ENCODE measurements at places on chromosomes 6 and 20.

DNA sequence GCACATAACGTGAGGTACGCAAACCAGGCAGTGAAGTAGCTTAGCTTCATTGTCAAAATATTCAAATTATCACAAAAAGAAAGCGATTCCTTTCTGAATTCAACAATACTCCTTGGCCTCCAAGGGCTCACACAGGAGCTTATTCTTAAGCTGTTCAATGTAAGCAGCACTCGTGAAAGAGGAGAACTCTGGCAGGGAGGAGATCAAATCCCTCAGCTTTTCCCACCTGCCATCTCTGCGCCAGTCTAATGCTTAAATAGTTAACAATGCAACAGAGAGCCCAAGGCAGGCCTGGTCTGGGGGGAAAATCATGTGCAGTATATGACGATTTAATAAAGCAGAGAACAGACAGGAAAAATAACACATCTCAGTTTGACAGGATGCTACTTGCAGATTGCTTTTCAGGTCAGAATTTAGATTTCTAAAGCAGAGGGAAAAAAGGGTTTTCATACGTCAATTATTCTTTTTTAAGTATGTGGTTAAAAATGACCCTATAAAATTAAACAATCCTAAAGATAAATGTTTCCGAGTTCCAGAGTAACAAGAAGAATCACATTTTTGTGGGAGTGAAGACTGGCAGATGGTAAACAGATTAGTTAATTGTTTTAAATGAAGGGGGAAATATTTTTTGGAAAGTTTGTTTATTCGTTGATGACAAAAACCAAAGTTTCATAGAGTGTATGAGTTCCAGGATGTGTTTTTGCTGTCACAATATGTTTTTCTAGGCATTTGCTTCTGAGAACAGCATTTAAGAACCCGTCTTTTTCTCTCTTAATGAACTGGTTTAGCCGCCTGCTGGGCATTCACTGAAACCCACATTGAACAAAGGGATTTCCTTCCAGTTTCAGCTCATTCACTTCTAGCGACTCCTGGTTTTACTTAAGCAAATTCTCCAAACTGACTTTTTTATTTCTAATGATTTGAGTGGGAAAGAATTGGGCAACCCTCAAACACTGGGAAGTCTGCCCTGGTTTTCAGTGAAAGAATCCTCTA lies 45.9 kb downstream of the PLAGL1 start:
- no peak for DNase-seq

- DNase-seq = peak; percentile 95
Observed at GRCh38 chr6:41675176-41675775, 37.0 kb downstream of the MDFI start.

GRCh38 chr6:79922018-79922417 lies 25.3 kb downstream of the ELOVL4 start:
- no peak for DNase-seq

GRCh38 chr6:159104163-159104925 lies 59.6 kb upstream of the TAGAP start:
- DNase-seq = peak; percentile 47

- DNase-seq = no peak
Observed at GRCh38 chr20:42740226-42740870, 449.4 kb downstream of the PTPRT start.

DNA sequence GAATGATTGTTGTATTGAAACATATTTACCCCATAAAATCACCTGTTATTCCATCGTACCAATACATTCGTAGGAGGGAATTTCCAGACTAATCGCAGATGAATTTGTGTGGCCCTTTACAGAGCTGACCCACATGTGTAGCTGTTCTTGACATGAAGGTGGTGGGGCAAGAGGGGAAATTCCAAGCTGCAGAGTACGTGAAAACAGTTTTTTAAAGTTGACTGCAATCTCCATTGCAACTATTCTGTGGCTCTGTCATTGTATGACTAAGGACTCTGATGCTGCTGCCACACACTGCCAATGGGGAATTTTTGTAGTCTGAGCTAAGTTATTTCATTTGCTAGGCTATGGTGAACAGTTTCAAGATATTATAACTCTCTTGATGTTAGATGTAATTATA lies 46.4 kb upstream of the ADTRP start:
- no peak for DNase-seq

- no peak for DNase-seq
Observed at GRCh38 chr20:20710443-20711315, 1.8 kb downstream of the RALGAPA2 start.

- DNase-seq = no peak
Observed at GRCh38 chr6:33192105-33192646, at the start of gene COL11A2. COL11A2 (minus strand) TSS chr6:33192467; CDS start chr6:33192240, 227 bp downstream.

GRCh38 chr20:48051794-48052474 lies 266.7 kb upstream of the SULF2 start:
- no peak for DNase-seq

GRCh38 chr20:4247898-4248858 lies 232.8 kb upstream of the RNF24 start:
- no peak for DNase-seq

DNA sequence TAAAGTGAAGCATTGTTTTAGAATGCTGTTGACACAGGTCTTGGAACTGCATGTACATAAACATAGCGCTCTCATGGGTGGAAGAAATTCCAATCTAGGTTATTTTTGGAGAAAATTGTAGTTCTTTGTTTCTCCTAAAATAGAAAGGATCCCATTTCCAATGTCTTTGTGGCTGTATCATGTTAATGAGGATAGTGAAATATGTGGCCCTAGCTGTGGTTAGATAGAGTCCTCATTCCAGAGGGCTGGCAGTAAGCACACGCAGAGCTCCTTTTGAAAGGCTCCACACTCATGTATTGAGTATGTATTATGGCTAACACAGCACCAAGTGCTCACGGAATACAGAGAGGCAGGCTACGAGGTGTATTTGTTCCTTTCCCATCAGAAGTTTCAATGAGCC lies 60.9 kb downstream of the SNRNP48 start:
- DNase-seq = no peak

GRCh38 chr6:3045777-3046176 lies 22.5 kb upstream of the RIPK1 start:
- no peak for DNase-seq

- no peak for DNase-seq
Observed at GRCh38 chr20:57708694-57709673, 831 bp downstream of the PMEPA1 start.

DNA sequence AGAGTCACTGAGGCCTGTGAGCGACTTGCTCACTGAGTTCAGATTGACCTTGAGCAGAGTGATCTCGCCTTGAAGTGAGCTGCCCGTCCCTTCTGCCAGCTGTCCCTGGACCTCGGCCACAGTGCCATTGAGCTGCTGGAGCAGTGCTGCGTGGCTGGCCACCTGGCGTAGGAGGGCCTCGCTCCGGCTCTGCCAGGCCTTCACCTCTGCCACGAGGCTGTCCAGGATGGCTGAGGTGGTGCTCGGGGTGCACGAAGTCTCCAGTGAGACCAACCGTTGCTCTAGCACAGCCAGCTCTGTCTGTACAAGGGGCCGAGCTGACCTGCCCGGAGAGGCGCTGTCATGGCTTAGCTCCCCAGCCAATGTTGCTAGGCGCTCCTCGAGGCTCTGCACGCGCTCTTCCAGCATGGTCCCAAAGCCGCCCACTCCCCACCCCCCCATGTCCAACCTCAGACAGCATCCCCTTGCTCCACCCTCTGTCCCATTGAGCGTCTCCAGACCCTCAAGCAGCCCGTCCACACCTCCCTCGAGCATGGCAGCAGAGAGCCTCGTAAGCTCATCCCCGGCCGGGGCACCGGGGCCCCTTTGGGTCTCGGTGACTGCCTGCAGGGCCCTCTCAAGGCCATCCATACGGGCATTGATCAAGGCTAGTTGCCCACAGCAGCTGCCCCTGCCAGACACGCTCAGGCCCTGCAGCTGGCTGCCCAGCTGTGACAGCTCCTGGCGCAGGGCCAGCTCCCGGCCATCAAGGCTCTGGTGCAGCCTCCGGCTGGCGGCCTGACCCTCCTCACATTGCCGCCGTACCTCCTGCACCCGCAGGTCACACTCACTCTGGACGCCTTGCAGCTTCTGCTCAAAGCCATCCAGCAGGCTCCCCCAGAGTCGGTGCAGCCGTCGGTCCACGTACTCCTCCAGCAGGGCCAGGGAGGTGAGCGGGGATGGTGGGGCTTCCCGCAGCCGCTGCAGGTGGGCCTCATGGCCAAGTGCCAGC lies 4.6 kb downstream of the EMILIN3 start:
- no peak for DNase-seq

DNA sequence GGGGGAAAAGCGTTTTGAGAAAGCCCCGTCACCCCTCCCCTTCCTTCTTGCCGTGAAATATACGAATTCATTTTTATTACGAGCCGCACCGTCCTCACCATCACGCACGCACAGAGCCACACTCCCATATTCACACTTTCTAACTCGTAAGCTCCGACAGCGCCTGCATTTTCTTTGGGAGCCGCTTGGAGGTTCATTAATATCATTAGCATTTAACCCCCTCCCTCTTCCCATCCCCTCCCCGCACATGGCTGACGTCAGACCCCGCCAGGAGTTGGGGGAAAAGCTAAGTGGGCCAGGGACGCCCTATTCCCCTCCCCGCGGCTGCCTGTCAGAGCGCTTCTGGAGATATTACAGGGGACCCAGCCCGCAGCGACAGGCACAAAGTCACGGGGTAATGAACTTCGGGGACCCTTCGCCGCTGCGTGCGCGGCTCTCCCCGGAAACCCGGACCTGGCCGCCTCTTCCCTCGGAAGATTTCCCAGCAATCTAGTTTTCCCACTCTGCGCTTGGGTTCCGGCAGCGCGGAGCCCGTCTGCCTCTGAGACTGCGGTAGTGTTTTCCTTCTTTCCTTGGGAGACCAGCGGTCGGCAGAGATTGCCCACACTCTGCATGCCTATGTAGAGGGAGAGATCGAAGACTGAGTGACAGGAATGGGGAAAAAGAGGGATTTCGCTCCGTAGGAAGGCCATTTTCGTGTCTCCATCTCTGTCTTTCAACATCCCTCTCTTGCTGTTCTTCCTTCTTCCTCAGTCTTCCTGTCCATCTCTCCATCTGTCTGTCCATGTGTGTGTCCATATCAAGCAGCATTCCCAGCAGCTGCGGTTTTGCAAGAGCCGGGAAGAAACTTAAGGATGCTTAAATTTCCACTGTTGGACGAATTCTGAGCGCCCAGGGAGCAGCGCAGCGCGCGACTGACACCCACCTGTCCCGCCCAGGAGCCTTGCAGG lies at the start of gene NR2E1:
Gene NR2E1, plus strand, starts transcription at position 309 of the 950 bp plus-strand sequence. CDS start 744 bp downstream, outside the sequence.
- DNase-seq = peak; percentile 60

GRCh38 chr6:117397536-117398227 lies 28.1 kb downstream of the ROS1 start:
- no peak for DNase-seq

- no peak for DNase-seq
Observed at GRCh38 chr6:144722925-144723324, 437.8 kb downstream of the UTRN start.

DNA sequence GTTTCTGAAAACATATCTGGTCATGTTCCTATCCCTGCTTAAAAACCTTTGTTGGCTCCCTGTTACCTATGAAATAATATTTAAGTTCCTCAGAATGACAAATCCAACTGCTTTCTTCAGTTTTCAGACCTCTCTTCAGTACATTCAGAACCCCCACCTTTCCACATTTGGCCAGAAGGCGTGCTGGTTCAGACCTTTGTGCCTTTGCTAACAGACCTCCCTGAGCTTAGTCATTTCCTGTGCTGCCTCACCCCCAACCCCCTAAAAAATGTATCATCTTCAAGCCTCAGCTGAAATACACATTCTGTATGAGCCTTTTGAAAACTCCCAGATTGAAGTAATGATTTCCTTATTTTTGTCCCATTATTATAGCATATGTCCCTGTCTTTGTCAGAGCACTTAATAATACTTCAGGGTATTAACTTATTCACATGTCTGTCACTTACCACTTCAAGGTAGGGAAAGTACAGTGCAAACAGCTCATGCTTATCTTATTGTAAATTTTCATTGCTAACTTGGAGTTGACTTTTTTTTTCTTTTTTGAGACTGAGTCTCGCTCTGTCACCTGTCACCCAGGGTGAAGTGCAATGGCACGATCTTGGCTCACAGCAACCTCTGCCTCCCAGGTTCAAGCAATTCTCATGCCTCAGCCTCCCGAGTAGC lies 19.7 kb downstream of the FAM217A start:
- no peak for DNase-seq

DNA sequence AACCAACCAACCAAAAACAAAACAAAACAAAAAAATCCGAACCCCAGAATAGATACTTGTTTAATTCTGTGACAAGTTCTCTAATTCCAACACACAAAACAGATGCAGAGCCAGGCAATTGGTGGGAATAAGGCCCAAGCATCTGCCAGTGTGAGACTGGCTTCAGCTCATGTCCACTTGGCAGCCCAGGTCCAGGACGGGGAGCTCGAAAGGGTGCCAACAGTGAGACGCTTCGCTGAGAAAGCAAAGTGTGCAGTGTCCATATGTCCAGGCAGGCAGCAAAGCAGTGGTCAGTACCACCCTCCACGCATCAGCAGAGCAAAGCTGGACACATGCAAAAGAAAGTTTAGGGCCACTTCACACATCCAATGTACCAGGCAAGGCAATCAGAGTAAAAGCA lies 102.9 kb downstream of the RALGAPA2 start:
- DNase-seq = no peak

- DNase-seq = no peak
Observed at GRCh38 chr20:48862279-48862678, 34.5 kb upstream of the PREX1 start.

DNA sequence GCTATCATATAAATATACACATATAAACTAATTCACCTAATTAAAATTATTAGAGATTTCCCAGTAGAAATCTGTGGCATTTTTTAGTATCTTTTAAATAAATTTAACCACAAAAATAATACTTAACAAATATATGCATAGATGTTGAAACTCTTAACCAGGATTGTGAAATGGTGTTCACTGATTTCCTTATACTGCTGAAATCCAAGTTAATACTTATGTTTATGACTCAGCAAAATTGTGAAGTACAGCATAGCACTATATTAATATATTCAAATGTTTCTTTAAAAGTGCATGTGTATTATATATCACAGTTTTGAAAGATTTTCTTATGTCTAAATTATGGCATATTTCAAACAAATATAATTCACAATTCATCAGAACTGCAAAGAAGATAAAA lies 328.2 kb upstream of the MANEA start:
- no peak for DNase-seq

DNA sequence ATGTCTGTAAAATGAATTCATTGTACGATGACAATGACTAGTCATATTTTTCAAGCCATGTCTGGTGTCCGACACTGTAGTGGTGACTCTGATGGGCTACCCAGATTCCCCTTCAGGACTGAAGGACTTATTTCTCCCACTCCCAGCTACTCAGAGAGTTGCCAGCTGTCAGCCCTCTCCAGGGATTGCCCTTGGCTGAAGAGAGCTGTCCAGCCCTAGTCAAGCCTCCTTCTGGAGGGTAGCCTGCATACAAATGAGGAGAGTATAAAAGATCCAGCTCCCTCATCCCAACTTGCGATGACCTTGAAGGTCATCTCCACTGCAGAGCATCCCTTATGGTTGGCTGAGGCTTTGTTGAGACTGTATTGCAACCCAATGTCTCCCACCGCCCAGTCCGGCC lies 29.9 kb downstream of the JPH2 start:
- DNase-seq = no peak

GRCh38 chr6:118408863-118409262 lies 139.2 kb upstream of the PLN start:
- DNase-seq = no peak

DNA sequence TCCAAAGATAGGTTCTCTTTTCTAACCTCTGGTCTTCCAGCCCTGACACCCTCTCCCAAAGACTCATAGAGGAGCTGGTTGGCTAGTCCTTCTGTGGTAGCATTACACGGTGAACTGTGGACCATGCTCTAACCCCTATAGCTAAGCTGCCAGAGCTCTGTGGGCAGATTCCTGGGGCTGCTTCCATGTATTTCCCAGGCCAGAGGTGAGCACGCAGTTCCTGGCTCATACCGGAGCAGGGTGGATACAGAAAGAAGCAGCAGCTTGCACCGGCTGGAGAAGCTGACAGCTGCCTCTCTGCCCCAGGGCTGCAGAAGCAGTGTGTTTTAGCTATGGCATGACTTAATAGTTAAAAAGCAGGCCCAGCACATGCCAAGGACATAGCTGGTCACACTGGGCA lies 84.1 kb upstream of the FOXP4 start:
- DNase-seq = no peak
